ENCODE measurements at places on chromosomes 3 and 15. TPM values are rescaled to one million over a fixed set of nuclear protein-coding genes. Genes with fewer than 3 reads are reported as not detected.

GRCh38 chr15:89799011-89799911 lies 15.4 kb downstream of the ANPEP start:
- no peak for DNase-seq

- DNase-seq, result no peak
These were observed 21.1 kb upstream of the BDH1 start for GRCh38 chr3:197576838-197577237.

The PPP1R14D gene
- not detected for polyA plus RNA-seq

GRCh38 chr3:129867506-129868124 lies 25.9 kb downstream of the TMCC1 start:
- DNase-seq, result no peak

DNA sequence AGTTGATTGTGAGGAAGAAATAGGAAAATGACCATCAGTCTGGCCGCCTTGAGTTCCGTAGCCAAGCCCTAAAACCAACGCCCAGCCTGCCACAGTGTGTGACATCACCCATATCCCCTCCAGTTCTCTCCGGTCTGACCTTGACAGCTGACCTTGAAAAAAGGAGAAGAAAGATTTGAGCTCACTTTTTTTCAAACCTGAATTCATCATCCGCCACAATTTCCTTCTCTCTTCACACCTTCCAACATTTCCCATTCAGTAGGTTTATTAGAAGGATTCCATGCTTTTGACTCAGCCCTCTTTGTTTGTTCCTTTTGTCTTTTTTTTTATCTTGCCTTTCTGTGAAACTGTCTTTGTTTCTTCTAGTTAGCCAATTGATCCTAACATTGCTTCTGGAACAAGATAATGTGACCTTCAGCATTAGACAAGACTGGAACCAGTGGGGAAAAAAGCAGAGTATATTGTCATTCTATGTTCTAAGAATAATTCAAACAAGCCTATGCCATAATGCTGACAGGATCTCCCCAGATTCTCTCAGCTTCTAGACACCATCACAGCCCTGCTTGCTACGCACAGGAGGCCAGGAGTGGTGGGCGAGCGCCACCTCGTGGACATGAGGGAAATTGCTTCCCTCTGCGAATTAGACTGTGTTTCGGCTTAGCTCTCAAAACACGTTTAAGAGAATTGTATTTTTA lies 283.1 kb downstream of the FGF12 start:
- peak; percentile 13 for DNase-seq

- no peak for DNase-seq
These were observed 123.8 kb downstream of the GMNC start for GRCh38 chr3:190738636-190739155.

- DNase-seq, result no peak
These were observed 14.7 kb upstream of the CSTA start for GRCh38 chr3:122310361-122310760.

DNA sequence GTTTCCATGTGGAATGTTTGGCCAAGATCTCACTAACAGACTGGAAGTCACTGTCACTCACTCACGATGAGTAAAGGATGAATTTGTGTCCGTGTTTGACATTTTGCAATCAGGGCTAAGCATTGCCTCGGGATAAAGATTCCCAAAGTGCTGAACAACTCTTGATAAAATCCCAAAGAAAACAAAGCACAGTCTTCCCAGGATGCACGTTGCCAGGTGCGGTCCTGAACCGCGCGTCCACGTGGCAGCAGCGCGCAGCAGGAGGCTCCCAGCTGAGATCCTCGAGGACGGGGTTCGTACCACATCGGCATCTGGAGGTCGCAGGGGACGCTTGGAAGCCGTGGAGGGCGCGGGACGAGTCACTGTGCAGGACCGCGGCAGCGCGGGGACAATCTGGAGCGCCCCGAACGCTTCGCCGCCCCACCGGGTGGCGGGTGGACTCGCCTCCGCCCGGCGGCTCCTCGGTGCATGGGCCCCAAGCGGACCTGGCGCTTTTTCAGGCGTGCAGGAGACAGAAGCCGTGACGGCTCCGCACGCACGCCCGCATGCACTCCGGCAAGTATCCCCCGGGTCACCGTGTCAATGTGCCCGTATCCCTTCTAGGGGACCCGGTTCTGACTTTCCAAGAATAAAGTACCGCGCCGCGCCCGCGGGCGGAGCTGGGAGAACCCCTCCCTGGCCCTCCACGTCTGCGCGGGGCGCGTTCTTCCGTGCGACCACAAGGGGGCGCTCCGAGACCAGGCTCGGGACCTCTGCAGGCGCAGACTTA lies 17.7 kb downstream of the CPN2 start:
- DNase-seq, result no peak

The IQCH gene
- 0.95 TPM for polyA plus RNA-seq

Data from AG04450 (cell line).